Cortex of kidney (tissue), 1 donor: ENCODE measurements at places on chromosomes 6 and 20.

DNA sequence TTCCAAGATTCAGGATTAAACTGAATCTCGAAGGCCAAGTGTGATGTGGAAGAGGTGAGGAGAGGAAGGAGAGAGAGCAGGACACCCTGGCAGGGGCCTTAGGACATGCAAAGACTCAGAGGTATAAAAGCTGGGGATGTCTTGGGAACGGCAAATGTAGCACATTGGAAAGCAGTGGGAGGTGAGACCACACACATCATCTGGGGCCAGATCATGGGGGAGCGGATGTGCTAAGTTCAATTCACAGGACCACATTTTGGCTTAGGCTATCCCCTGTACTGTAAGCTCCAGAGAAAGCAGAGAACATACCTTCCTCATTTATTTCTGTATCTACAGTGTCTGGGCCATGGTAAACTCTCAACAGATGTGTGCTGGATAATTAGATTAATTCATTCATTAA lies 59.5 kb upstream of the MBOAT1 start:
- DNase-seq, result no peak

GRCh38 chr6:53588816-53589509 lies 44.1 kb upstream of the GCLC start:
- DNase-seq, result no peak

- no peak for DNase-seq
These were observed 11.0 kb upstream of the KCNK5 start for GRCh38 chr6:39240155-39240757.

DNA sequence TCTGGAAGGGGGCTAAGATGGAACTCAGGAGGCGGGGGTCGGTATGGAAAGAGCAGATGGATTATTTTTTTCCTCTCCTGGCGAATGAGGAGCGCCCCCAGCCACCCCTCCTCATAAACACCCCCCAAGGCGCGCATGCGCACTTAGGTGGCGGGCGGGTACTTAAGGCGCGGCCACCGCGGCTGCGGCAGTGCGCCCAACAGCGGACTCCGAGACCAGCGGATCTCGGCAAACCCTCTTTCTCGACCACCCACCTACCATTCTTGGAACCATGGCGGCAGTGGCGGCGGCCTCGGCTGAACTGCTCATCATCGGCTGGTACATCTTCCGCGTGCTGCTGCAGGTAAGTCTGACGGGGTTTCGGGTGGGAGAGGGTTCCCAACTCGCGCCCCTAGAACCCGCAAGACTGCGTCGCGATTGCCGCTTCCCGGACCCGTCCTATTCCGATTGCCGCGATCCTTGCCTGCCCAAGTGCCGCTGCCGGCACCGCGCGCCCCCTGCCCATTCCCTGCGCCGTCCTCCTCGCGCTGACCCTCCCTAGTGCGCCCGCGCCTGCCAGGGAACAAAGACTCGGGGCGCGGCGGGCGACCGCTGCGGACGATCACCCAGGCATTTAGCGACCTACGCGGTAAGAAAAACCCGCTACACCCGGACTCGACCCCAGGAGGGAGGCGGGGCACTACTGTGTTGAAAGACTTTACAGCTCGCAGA lies at the start of gene NNAT:
Gene NNAT (plus strand): TSS at position 190 of the 711 bp plus-strand sequence. CDS start 82 bp downstream, at position 272.
- DNase-seq, result no peak

DNA sequence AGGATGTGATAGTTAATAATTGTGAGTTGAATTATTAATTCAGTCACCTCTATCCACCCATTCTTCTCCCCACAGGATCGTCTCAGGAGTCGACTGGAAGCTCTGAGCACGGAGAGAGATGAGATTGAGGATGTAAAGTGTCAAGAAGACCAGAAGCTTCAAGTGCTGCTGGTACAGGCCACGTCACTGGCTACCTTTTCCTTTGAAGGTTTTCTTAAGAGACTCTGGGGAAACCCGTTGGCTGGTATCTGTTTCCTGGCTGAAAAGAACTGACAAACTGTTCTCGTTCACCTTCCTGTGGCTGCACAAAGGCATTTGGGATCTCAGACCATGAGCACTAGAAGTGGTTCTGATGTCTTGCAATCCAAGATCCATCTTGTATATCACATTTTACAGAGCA lies 3.8 kb downstream of the TRIM15 start:
- no peak for DNase-seq

- DNase-seq, result no peak
These were observed 17.8 kb upstream of the ASF1A start for GRCh38 chr6:118876198-118876597.

DNA sequence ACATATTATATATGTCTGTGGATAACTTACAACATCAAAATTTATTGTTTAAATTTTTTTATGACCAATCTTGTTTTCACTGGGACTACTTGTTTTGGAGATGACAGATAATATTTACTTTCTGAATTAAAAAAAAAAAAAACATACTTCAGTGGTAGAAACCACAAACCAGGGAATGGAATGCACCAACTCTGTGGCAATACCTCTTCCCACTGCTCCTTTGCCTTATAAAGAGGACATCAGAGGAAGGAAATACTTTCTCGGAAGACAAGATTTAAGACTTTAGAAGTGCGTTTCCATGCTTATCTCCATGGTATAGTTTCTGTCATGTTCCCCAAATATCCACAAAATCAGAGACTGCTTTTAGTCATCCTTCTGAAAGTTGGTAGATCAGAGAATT lies 1241.1 kb upstream of the EYS start:
- DNase-seq, result no peak
